ENCODE measurements at places on chromosomes 1 and 21. TPM values are rescaled to one million over a fixed set of nuclear protein-coding genes. Genes with fewer than 3 reads are reported as not detected.

OLIG1 gene
- total RNA-seq = not detected

IGSF21 gene
- not detected for total RNA-seq

DNA sequence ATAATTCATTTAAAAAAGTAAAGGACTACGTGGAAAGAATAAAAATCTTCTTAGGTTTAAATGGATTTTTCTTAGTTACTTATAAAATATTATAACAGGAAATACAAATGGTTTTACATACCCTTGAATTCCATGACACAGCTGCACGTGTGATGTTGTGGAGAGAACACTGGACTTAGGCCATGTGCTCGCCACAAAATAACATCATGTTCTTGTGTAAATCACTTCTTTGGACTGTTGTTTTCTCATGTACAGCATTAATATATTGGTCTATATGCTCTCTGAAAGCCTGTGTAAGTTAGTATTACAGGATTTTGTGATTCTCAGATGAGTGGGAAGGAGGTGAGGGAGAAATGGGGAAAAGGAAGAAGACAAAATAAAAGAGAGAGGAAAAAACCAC, 228.2 kb downstream of the DNM3 start:
- H3K36me3 ChIP-seq = no peaks in the 10 kb centered on the region
- no peaks in the 10 kb centered on the region for H3K4me1 ChIP-seq
- DNase-seq = no peak
- no peaks in the 10 kb centered on the region for H3K27me3 ChIP-seq
- H3K4me3 ChIP-seq = no peak overlapping the region

GRCh38 chr1:165383599-165384405, 27.3 kb upstream of the LMX1A start:
- no peak for DNase-seq
- no peak overlapping the region for H3K27ac ChIP-seq
- no peaks in the 10 kb centered on the region for H3K36me3 ChIP-seq
